Fibroblast of the aortic adventitia (primary cell): ENCODE measurements at places on chromosomes 3 and 15.

- no peak for DNase-seq
Measured at GRCh38 chr15:66898656-66899386, 166.6 kb upstream of the SMAD3 start.

DNA sequence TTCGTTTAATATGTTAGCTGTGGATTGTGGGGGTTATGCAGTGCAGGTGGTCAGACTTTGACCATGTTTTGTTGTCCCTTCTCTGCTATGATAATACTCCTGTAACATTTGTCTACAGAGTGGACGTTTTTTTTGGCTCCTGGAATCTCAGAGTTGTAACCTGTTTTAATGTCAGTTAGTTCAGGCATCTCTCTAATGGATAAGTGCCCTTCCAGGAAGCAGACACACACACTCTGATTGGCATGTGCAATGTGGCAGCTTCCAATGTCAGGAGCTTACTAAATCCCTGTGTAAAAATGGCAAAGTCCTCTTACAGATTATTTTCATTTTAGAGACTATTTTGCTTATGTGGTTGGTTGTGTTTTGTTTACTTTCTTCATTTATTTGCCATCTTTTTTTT is 222.2 kb upstream of the ARPP21 start:
- DNase-seq = no peak

DNA sequence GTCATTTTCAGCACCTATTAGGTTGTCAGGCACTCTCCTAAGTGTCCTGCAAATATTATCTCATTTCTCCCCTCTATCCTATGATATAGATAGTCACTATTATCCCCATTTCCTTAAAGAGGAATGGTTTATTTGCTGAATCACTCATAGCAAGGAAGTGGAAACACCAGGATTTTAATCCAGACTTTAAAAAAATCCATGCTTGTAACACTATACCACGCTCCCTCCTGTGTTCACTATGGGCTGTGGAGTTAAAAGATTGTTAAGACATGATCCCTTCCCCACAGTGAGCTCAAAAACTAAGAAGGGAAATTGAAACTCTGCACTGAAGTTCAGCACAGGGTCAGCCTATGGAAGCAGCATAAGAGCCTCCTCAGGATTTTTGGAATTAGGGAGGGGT is 60.2 kb downstream of the TMEM39A start:
- DNase-seq = no peak

DNA sequence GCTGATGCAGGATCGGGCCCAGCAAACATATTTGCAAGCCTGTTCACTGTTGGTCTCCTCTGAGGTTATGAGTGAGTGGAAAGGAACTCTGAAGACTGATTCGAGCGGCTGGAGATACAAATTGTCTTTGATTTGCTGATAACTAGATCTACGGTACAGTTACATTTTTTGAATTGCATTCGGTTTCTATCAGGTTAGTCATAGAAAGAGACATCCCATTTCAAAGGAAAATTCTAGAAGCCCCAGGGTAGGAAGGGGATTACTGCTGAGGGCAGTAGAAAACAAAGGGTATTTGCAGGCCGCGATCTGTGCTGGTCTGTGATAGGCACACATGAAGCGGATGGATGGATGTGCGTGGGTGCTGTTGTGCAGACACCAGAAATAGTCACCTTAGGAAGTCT is 228.4 kb downstream of the ITPR1 start:
- DNase-seq = peak; percentile 91

- no peak for DNase-seq
Measured at GRCh38 chr15:57684491-57685151, 21.9 kb upstream of the POLR2M start.

GRCh38 chr3:130341388-130341787 is 4.1 kb upstream of the COL6A5 start:
- no peak for DNase-seq

- DNase-seq = no peak
Measured at GRCh38 chr3:53552730-53553129, 58.3 kb downstream of the CACNA1D start.

DNA sequence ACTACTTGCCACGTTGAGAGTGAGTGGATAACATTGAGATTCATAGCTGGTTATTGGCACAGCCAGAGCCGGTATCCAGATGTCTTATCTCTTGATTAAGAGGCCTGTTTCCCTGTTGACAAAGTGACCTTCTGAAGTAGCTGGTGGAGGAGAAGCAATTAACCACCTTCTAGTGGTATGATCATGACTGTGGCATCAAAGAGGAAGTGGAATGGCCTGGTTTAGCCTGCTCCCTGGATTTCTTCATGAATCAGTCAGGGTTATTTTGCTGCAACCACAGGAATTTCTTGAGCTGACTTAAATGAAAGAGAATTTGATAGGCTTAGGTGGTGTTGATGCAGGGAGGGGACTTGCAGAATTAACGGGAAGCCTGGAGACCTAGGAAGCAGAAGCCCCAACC is 398.3 kb downstream of the MFSD1 start:
- peak; percentile 65 for DNase-seq

- peak; percentile 12 for DNase-seq
Measured at GRCh38 chr3:121660356-121661171, at the start of gene HCLS1. HCLS1 (minus strand) TSS chr3:121660903; CDS start chr3:121658347, 2,556 bp downstream.

DNA sequence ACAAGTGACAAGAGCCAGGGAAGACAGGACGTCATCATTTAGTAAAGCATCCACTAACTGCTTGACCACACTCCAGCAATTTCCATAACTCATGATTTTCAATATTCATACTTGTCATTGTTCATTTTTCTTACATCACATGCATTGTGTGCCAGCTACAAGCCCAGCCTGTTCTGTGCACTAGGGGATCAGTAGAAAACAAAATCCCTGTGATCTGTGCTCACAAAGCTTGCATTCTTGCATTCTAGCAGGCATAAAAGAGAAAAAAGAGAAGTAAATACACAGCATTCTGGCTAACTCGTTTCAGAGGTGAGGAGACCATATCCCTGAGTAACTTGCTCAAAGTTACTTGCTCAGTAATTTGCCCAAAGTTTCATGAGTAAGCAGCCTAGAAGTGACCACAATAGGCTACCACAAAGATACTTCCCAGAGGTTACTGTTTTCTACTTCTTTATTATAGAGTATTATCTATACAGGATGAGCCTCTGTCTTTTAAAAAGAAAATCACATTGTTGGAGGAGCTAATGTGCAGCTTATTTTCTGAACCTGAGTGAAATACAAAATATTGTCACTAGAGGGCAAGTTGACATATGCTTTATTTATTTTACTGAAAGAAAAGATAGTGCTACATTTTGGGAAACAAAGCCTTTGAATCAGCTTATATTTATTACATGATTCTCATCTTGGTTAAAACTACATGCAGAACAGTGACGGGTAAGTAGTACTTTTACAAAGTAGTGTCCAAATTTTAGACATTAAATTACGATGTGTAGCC is 701.4 kb upstream of the LMCD1 start:
- DNase-seq = peak; percentile 2

- no peak for DNase-seq
Measured at GRCh38 chr15:73239564-73240215, 129.1 kb downstream of the HCN4 start.

DNA sequence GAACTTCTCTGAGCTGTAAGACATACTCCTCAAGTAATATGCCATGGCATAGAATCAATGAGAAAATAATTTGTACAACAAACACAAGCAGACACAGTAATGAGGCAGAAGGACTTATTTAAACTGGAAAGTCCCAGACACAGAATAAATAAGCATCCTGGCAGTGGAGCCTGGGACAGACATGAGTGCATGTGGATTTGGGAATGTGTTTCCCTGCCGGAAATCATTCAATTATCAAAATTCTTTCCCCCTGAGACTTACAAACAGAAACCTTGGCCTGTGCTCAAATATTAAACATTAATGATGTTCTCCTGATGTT is 520.1 kb downstream of the ROBO1 start:
- DNase-seq = peak; percentile 16

- DNase-seq = no peak
Measured at GRCh38 chr3:127706312-127706711, 33.6 kb downstream of the ABTB1 start.

- DNase-seq = peak; percentile 75
Measured at GRCh38 chr3:196268284-196269163, 19.0 kb downstream of the PCYT1A start.

DNA sequence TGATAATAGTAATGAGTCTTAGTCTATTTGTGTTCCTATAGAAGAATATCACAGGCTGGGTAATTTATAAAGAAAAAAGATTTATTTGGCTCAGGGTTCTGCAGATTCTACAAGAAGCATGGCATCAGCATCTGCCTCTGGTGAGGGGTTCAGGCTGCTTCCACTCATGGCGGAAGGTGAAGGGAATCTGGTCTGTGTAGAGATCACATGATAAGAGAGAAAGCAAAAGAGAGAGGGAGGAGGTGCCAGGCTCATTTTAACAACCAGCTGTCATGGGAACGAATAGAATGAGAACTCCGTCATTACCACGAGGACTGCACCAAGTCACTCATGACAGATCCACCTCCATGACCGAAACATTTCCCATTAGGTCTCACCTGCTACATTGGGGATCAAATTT is 664.0 kb upstream of the SGO1 start:
- no peak for DNase-seq

DNA sequence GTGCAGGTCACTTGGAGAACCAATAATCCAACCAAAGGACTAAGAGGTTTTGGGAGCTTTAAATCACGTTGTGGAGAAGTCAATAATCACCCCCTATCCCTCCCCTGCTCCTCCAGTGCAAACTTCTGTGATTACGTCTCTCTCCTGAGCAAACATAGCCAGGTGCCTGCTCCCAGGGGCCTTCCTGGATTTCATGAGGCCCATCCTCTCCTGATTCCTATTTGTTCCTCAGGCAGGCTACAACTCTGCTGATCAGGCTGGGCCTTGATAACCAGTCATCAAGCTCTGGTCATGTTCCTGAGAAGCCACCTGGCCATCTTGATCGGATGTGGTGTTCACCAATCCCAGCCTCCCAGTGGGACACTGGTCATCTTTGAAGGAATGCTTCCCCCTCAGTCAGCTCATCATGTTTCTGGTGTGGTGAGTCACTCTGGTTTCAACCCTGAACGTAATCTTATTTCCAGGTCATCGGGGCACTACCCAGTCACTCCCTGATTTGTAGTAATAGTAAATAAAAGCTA is 2.9 kb upstream of the ZNF710 start:
- peak; percentile 39 for DNase-seq

DNA sequence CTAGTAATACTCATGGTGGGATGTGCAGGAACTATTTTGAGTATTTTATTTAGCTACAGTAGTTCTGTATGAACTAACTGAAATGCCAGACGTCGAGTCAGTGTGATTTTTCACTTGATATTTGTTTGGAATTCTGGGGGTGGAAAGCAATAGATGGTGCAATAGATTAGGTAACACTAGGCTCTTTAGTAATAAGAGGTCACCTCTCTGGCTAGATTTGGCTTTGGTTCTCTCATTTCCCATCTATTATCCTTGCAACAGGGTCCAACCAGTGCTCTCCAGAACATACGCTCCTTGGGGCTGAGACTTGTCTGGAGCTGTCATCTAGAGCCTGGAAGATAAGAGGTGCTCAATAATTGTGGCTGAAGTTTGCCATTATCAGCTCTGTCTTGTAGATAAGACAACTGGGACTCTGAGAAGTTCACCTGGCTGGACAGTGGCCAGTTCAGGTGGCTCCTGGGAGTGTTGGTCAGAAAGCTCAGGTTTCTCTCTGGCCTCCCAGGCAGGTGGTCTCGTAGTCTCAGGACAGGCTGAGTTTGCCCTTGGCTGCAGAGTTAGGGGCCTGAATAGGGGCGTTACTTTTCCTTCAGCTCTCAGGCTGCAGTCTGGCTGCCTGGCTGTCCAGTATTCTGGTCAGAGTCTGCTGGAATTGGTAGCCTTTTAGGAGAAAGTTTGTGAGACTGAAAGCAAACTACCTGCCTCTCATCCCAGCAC is 277.5 kb upstream of the RGMA start:
- no peak for DNase-seq

DNA sequence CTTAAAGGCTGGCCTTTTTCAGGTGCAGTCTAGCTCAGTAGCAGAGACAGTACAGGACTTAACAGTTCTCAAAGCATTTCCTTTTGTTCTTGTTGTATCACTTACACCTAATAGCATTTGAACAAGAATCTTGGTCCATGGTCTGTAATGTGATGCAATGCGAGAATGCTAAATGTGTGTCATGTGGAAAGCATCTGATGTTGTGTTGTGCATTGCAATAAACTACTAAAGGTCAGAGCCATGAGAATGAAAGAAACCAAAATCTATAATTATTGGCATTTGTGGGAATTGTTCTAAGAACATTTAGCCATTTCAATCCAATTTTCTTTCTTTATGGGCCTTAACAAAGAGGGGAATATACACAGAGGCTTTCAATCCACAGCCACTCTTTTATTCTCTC is 324.5 kb upstream of the ROBO2 start:
- DNase-seq = no peak

GRCh38 chr3:42894698-42895579 is 11.0 kb upstream of the ZNF662 start:
- no peak for DNase-seq

GRCh38 chr3:32791833-32792232 is 26.0 kb upstream of the TRIM71 start:
- no peak for DNase-seq

DNA sequence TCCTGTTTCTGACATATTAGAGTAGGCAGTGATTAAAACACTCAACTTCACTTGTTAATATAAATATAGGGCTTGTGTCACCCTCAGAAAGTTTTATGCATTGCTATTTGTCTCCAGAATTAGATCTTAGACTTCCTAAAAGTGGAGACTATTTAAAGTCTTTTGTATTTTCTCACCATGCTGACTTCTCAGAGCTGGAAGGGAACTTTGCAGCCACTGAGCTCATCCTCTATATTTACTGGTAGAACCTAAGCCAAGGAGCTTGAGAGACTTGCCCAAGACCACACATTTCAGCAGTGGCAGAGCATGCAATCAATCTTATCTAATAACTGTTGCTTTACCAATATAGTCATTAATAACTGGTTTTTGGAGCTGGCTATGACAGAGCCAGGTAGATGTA is 53.2 kb downstream of the STAC start:
- no peak for DNase-seq

DNA sequence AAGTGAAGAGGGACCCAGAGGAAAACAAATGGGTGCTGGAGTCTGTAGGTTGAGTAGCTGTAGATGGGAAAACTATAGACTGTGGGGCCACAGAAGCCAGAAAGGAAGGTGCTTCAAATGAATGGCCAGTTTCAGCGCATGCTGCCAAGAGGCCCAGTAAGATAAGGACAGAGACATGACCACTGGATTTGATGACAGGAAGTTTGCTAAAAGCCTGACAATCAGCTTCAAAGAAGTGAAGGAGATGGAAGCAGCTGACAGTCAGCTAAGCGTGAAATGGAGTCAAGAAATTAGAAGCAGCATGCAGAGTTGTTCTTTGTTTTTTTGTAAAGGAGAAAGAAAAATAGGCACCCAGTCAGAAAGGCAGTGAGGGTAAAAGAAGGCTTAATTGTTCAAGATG is 24.9 kb downstream of the TXNRD3 start:
- no peak for DNase-seq
